Lower lobe of right lung (tissue), 2 donors: ENCODE measurements at places on chromosomes 4 and X. TPM values are rescaled to one million over a fixed set of nuclear protein-coding genes. Genes with fewer than 3 reads are reported as not detected.

- no peak overlapping the region for H3K4me3 ChIP-seq
- H3K36me3 ChIP-seq, result no peaks in the 10 kb centered on the region
- H3K4me1 ChIP-seq, result no peaks in the 10 kb centered on the region
- DNase-seq, result no peak
- H3K27ac ChIP-seq, result no peak overlapping the region
These were observed 13.1 kb downstream of the TAB3 start for GRCh38 chrX:30875957-30876356.

DNA sequence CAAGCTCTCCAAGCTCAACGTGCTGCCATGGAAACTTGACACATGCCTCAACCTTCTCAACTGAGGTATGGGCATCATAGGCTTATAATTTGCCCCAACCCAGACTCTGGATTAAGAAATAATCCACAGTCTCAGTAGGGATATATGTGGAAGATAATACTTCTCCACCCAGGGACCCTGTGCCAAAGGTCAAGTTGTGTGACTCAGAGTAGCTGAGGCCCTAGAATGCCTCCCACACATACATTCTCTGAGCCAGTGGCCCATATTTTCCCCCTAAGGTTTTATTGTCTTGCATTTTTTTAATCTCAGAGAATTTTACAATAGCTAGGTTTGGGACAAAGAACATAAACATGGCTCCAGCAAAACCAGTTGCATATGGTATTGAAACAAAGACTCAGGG, 283.1 kb downstream of the IDS start:
- H3K4me3 ChIP-seq, result no peak overlapping the region
- no peaks in the 10 kb centered on the region for H3K27me3 ChIP-seq
- H3K36me3 ChIP-seq, result no peaks in the 10 kb centered on the region
- H3K27ac ChIP-seq, result no peak overlapping the region
- DNase-seq, result no peak
- no peaks in the 10 kb centered on the region for H3K4me1 ChIP-seq

CYBB gene
- total RNA-seq, result 420 TPM

GPR50 gene
- total RNA-seq, result not detected
